Eye (tissue), 1 donor: ENCODE measurements at places on chromosomes 2 and 18.

DNA sequence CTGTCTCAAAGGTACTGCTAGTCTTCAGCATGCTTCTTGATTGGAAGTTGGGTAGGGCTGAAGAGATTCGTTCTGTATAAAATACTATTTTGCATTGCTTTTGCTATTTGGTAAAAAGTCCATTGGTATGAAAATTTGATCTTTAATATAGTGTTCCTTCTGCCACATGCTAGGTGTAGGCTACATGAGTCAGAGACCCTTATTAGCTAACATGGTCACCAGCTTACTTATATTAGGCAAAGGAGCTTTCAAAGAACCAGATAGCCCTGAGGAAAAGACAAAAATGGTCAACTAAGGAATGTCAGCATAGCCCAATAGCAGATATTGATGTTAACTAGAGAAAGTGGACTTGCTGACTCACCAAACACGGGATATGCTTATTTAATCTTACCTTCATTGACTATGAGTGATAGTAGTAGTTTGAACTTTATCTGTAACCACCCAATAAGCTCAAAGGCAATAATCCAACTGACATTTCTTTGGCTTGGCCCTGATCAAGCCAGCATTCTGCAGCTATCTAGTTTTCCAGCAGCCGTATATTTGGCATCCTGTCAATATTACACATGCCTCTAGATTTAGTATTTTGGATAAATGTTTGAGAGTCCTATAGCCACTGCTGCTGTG, 110.0 kb downstream of the TPGS2 start:
- no peak for DNase-seq

DNA sequence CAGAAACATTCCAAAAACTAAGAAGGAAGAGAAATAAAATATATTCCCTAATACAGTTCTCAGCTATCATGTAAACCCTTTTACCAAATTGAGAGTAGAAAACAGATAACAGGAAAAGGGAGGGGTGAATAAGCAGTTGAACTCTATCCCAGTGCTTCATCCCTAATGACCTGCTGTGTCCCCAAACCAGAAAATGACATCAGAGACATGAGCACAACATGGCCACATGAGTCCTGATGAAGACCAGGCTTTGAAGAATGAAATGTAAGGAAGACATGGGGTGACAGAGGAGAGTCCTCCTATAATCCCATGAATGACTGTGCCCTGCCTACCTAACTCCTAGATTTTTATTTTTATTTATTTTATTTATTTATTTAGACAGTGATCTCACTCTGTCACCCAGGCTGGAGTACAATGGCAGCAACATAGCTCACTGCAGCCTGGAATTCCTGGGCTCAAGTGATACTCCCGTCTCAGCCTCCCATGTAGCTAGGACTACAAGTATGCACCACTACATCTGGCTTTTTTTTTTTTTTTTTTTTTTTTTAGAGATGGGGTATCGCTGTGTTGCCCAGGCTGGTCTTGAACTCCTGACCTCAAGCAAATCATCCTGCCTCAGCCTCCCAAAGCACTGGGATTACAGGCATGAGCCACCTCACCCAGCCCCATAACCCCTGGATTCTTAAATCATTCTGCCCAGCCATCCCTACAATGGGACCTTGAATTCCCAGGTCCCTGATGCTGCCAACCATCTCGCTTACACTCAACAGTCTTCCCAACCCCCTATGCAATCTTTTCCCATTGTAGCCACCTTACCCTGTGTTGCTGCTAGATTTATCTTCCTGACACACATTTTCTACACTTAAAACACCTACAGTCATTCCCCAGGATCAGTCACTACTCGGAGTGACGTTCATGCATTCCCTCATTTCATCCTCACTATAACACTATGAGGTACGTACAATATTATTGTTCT, 64.5 kb downstream of the ANKRD44 start:
- no peak for DNase-seq

- DNase-seq, result no peak
These were observed 134.9 kb upstream of the CHAC2 start for GRCh38 chr2:53632714-53633113.

DNA sequence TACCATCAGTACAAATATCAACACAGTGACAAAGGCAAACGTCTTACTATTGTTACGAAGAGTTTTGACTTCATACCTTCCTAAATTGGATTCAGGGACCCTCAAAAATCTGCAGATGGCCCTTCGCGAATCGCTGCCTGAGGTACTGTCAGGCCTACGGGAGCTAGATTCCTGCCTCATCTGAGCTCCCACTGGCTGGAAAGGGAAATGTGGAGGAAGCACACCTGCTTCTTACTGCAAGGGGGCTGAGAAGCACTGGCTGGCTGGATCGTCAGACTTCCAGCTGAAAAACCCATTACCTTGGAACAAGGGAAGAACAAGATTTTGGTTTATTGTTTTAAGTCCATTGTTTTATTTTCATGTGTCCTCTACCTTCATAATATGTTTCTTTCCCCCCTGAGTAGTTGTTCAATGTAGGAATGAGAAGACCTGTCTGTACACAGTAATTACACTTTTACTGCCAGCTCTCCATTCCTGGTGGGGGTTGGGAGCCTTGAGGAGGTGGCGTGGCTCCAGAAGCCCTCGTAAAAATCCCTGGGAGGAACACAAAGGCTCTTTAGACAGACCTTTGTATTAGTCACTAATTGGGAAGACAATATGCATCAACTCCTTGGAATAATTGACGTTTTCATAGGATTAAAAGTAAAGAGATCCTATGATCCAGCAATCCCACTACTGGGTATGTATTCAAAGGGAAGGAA, 124.1 kb upstream of the NOSTRIN start:
- no peak for DNase-seq

GRCh38 chr18:58823412-58823811, 41.3 kb upstream of the ZNF532 start:
- no peak for DNase-seq

- DNase-seq, result no peak
These were observed 610.0 kb downstream of the KCNJ3 start for GRCh38 chr2:155308367-155309009.

- no peak for DNase-seq
These were observed 12.2 kb upstream of the TPRKB start for GRCh38 chr2:73749314-73749713.

GRCh38 chr2:160109243-160109642, 46.8 kb upstream of the PLA2R1 start:
- DNase-seq, result no peak

DNA sequence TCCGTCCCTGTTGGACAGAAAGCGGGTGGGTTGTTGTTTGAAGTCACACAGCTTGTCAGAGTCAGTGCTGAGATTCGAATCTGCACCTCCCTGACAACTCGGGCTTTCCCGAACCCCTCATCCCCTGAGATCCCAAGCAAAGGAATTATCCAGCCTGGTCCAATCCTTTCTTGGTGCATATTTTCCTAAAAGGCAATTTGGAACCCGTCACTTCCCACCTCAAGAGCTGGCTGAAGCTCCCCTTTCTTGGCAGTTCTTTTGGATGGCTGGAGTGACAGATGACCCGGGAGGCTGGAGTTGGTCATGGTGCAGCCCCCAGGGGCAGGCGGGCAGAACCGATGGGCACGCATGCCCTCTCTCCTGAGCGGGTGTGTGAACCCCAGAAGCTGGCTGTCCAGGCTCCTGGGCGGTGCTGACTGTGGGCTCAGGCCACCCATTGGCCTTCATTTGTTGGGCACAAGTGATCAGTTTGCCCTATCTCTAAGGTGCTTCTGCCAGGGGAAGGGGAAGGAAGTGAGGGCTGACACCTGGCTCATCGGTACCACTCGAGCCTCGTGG, 97.8 kb downstream of the ASB1 start:
- no peak for DNase-seq

DNA sequence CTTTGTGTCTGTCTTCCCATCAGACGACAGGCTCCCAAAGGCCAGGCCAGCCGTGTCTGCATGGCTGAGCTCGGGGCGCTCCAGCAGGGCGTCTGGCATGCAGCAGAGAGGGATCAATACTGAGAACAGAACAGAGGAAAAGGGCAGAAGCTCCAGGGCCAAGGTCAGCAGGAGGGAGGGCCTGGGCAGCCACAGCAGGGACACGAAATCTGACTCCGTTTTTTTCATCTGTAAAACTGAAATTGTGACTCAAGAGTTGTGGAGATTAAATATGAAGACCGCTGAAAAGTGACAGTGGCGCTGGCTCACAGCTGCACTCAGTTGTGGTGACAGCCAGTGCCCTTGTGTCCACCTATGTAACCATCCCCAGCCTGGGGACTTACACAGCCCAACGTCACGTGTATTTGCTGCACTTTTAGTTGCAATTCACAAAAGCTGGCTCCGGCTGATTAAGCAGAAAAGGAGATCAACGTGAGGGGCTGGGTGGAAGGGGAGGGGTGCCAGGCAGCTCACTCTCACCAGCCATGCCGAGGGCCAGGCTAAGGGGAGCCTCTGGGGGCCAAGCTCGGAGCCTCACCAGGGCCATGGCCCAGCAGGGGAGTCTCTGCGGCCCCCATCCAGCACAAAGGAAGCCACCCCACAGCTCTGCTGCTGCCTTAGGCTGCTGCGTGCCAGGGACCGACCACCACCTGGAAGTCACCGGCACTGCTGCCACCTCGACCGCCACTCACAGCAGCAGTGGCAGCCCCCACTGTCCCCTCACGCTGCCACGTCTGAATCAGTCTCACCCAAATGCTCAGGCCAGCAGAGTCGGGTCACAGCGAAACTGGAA, 74.7 kb downstream of the EIPR1 start:
- peak; percentile 90 for DNase-seq
